Activated CD8-positive, alpha-beta memory T cell treated with anti-CD3 and anti-CD28 coated beads for 48 hours (primary cell): ENCODE measurements at places on chromosomes 2 and 18.

DNA sequence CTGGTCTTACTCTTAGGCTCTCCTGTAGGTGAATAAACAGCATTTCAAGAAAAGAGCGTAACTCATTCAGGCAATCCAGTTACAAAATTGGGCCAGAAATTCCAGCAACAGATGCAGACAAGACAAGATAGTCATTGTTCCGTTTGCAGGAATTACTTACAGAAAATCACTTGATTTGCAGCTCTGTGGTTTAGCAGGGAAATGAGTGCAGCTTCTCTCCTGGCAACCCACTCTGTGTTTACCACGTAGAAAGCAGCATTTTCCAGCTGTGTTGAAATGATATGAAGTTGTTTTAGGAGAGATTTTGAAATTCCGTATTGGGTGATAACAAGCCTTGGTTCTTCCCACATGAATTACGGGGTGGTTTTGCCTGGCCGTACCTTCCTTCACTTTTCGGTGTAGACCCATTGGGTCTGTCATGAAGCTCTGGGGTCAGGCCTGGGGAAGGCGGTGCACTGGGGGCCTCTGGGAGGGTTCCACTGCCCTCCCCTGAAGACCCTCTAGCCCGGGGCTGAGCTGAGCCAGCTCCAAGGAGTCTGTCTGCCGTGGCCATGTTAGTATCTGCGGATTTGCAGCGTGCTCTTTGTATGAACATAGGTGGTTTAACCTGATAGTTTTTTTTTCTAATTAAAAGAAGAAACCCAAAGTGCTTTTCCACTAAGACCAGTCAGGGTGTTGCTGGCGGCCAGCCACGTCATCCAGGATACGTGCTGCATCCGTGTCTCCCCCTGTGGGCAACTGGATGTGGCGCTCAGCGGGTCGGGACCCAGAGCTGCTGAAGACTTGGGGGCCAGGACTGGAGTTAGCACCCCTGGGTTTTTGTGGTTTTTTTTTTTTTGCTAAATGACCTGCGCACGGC, 58.9 kb upstream of the KCNG2 start:
- DNase-seq: no peak

- no peak for DNase-seq
Observed at GRCh38 chr2:105768961-105769452, 24.3 kb downstream of the NCK2 start.

GRCh38 chr2:127330753-127331152, 36.8 kb upstream of the ERCC3 start:
- no peak for DNase-seq

- DNase-seq: no peak
Observed at GRCh38 chr2:21676676-21677075, 552.9 kb downstream of the TDRD15 start.

DNA sequence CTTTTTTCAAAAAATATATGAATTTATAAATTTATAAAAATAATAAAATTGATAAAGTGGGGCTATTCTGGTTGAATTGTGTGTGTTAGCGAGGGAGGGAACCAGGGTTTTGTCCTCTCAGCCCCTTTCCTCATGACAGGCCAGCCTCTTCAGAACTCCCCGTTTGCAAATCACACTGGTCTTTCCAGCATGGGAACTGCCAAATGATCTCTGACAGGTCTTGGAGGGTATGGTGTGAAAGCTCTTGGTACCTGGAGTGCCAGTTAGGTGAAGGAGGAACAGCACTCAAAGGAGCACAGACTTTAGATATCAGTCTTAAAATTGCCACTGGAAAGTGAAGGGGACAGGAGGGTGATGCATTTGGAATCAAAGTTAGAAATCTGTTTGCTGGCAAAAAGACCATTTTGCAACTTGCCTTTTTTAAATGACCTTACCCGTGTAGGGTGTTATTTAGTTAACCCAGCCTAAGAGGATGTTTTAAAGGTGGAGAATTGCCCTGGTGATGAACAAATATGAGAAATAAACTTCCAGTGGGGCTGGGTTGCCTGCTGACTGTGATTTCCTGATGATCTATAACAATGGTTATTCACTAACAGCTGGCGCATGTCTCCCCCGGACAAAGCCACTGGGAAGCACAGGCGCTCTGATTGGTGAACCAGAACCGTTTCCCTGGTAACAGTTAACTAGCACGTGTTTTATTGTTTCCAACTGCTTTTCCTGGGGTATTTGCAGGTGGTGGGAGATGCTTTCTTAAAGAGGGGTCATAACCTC, 85.3 kb upstream of the EFEMP1 start:
- DNase-seq: no peak

GRCh38 chr2:68764806-68765311, 30.2 kb downstream of the ARHGAP25 start:
- DNase-seq: no peak

DNA sequence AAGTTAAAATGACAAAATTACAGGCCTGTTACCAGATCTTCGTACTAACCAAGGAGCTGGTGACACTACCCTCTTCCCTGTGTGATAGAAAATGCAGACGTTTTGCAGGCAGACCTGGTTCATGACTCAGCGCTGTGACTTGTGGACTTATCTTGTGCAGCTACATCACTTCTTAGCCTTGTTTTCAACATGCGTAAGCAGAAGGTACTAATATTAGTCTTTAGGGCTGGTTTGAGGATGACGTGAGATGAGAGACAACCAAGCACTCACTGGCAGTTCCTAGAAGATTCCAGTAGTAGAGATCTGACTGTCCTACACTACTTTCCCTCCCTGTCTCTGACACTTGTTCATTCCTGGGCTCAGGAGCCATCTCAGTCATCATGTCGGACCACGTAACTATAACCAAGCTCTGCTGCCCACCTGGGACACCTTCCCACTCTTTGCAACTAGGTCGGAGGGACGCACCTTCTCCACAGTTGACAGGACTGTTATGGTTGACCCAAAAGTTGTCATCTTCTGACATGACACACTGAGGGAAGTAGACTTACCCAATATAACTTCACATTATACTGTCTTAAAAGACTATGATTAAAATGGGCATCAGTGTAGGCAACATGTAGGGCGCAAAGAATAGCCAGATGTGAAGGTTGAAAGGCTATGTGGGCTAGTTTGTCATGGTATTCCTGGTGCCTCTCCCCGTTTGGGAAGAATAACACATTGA, 64.8 kb downstream of the TNFRSF11A start:
- DNase-seq: no peak

- no peak for DNase-seq
Observed at GRCh38 chr2:218398437-218399390, 954 bp upstream of the CTDSP1 start.

DNA sequence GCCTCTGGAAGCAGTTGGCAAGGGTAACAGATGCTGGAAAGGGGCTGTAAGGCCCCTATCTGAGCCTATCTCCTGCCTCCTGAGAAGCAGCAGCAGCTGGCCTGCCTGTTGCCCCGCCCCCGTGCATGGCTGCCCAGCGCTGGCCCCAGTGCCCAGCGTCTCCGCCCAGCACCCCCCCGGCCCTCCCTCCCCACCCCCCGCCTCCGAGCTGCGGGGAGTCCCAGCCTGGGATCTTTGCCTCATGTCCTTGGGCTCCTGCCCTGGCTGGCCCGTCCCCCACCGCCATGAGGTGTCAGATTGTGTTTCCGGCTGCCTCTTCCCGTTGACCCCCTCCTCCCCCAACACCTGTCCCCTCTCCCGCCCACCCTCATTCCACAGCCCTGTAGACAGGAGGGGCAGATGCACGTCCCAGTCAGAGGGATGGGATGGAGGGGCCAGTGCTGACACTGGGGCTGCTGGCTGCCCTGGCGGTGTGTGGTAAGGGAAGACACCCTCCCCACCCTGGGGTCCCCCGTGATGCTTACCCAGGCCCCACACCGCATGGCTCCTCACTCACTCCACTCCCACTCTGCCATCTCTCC, at the start of gene CHRND:
Gene CHRND (plus strand): TSS at position 370 of the 581 bp plus-strand sequence. CDS start 56 bp downstream, at position 426.
- no peak for DNase-seq

- DNase-seq: no peak
Observed at GRCh38 chr2:61114147-61114546, 47.8 kb upstream of the C2orf74 start.

DNA sequence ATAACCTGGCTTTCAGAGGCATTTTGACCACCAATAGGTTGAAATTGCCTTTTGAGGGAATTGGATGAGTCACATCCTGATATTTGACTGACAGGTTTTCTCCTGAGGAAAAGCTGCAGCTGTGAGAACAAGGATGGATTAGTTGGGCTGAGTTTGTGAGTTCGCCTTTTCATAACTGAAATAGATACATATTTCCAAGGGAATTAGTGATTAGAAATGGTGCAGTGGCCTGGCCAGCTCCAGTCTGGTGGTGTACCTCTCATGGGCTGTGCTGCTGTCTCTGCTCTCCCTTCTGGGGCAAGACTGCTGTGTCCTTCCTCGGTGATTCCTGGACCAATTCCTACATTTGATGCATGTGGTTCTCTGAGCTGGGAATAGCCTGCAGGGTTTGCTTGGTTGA, 341.3 kb downstream of the TSN start:
- no peak for DNase-seq

DNA sequence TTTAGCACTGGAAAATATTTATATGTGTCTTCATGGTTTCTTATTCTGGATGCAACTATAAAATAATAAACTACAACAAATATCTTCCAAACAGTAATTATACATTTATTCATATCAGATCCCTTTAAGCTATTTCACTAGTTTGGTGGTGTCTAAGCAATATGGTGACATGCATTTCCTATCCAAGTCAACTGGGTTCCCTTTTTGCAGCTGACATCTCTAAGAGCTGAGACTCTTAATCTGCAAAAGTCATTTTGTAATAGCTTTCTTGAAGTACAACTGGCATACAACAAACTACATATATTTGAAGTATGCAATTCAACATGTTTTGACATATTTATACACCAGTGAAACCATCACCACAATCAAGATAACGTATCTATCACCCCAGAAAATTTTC, 59.9 kb upstream of the SLC1A4 start:
- no peak for DNase-seq

GRCh38 chr2:27029051-27029450, 3.7 kb upstream of the TMEM214 start:
- DNase-seq: no peak

GRCh38 chr2:2321200-2321540, 9.9 kb downstream of the MYT1L start:
- DNase-seq: no peak

GRCh38 chr2:164964700-164965099, 9.4 kb upstream of the SLC38A11 start:
- no peak for DNase-seq

DNA sequence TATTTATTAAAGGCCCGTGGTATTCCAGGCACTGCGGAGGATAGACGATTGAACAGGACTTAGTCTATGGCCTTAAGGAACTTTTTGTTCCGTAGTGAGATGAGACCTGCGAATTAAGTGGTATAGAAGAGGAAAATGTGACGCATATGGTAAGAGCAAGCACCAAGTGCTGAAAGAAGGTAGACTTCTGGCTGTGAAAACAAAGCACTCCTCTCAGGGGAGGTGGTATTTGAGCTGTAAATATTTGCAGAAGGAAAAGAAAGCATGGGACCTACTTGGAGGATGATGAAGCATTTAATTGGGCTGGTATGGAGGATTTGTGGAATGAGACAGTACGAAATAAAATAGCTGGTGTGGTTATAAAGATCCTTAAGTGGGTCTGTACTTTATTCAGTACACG, 62.5 kb downstream of the GPR39 start:
- no peak for DNase-seq

DNA sequence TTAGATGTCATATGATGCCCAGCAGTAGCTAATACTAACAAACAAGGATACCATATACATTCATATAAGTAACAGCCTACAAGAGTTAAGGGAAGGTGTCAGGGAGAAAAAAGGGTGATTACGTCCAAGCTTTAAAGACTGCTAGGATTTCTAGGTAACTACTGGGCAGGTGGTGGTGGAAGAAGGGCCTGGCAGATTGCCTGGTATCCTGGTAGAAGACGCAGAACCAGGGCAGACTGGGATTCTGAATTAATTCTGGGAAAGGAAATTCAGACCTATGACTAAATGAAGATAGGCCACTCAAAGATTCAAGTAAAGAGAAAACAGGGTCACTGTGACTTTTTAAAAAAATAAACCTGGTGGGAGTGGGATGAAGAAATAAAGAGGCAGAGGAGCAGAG, 31.9 kb downstream of the NDUFA10 start:
- no peak for DNase-seq

- DNase-seq: no peak
Observed at GRCh38 chr18:32093523-32093922, 1.8 kb downstream of the RNF138 start.

GRCh38 chr2:191560411-191560980, 117.4 kb upstream of the NABP1 start:
- no peak for DNase-seq

DNA sequence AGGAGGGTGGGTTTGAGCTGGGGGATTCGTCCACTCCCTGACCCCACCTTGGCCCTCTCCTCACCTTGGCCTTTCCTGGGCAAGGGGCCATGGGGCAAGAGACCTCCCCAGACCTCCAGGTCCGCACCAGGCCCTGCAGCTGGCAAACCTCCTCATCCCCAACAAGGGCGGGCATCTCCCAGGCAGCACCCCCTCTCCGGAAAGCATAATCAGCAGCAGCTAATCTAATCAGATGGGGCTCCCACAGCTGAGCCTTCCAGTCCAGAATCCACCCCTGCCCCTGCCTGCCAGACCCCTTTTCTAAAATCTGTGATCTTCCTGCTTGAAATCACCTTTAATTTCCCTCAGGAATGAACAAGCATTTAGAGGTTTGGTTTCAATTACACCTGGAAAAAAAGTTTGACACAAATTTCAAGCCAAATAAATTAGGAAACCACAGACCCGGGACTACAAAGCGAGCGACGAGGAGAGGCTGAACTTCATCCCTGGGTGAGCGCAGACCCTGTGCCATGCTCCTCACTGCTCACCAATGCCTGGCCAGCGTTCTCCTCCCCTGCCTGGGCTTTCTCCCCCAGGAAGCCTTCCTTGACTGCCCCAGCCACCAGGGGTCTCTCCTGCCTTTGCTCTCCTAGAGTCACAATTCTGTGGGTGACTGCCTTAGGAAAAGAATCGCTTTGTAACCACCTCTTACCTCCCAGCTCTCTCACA, 143.0 kb upstream of the MYCN start:
- DNase-seq: no peak

DNA sequence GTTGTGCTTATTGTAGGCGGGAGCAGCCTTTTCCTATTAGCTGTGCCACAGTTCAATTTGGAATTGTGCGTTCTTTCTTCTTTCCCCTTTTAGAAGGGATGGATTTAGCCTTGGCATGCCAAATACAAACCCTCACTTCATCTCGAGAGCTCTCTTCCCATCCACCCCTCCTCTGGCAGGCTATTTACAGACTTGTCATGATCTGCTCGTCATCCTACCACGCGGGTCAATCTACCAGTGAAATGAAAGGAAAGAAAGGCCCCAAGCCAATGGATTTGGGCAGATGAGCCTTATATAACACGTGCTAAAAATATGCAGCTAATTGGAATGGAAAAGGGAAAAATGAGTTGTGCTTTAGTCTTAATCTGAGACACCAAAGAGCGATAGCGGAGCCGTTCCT, 277.5 kb downstream of the PRKCE start:
- DNase-seq: no peak

DNA sequence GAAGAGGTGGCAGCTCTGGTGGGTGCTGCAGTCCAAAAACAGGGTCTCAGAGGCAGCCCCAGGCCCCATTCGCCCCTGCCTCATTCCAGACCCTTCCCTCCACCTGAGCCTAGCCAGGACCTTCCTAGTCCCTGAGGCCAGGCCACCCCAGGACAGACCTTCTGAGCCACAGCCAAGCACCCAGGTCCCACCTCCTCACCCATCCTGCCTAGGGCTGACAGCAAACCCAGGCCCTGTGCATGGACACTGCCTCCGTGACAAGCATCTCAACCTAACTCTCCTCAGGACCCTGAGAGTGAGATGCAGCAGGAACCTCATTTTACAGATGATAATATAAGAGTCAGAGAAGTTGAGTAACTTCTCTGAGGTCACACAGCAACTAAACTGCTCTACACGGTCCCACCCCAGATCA, 15.5 kb downstream of the ADRA2B start:
- DNase-seq: no peak
